Subcutaneous adipose tissue (tissue), 4 donors: ENCODE measurements at places on chromosomes 1 and 21. TPM values are rescaled to one million over a fixed set of nuclear protein-coding genes. Genes with fewer than 3 reads are reported as not detected.

The FCRL2 gene
- not detected for total RNA-seq

The GJB4 gene
- total RNA-seq: not detected

The MR1 gene
- 11.9 TPM for total RNA-seq

The OR2L13 gene
- not detected for total RNA-seq

The WDTC1 gene
- total RNA-seq: 21.4 TPM

The RPTN gene
- total RNA-seq: not detected

The NDUFS5 gene
- total RNA-seq: 476 TPM

The LRRC8C gene
- 47.8 TPM for total RNA-seq

The TMEM125 gene
- total RNA-seq: not detected

The WNT9A gene
- not detected for total RNA-seq

The SLC9C2 gene
- 0.34 TPM for total RNA-seq

The ZBTB37 gene
- total RNA-seq: 15.8 TPM

The HUNK gene
- total RNA-seq: 0.16 TPM

The KCNJ6 gene
- not detected for total RNA-seq

The HSD3B2 gene
- total RNA-seq: not detected

The HAPLN2 gene
- 1.5 TPM for total RNA-seq

The BCL2L15 gene
- total RNA-seq: 0.38 TPM
